ENCODE measurements at places on chromosomes 6 and 20. TPM values are rescaled to one million over a fixed set of nuclear protein-coding genes. Genes with fewer than 3 reads are reported as not detected.

GRCh38 chr20:63384336-63384735, 23.2 kb upstream of the CHRNA4 start:
- no peak overlapping the region for H3K4me3 ChIP-seq
- no peaks in the 10 kb centered on the region for H3K27me3 ChIP-seq
- H3K27ac ChIP-seq, result no peak overlapping the region
- no peaks in the 10 kb centered on the region for H3K4me1 ChIP-seq
- DNase-seq, result no peak
- H3K36me3 ChIP-seq, result peaks cover 3% of the 10 kb centered on the region

DNA sequence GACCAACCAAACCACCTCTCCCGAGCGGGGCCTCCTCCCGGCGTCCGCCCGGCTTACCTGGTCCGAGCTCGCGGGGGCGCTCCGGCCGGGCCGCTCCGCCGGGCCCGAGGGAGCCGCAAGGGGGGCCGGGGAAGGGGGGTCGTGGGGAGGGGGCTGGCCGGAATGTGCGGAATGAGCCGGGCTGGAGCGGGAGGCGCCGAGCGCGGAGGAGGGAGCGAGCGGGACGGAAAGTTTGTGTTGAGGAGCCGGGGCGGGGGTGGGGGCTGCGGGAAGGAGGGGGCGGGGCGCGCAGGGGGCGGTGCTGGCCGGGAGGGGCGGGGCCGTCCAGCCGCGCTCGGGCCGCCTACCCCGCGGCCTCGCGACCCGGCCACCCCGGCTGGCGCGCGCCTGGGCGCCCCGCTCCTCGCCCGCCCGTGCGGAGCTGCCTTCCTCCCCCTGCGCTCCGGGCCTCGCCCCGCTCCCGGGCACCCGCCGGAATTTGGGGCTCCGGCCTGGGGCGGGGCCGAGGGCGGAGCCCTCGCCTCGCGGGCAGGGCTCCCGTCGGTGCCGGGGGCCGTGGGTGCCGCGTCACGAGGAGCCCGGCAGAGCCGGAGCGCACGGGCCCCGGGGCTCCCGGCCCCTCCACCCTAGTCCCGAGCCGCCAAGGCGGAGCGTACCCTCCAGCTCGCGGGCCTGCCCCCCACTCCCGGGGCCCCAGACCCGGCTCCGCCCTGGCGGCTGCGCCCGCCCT, at the start of gene TEAD3:
Gene TEAD3 (minus strand): TSS at position 239 of the 730 bp plus-strand sequence.
- H3K4me3 ChIP-seq, result peak within 1 kb of the TSS; percentile 67
- H3K36me3 ChIP-seq, result no peaks in the 10 kb centered on the region
- peak within 1 kb of the TSS; percentile 59 for H3K27ac ChIP-seq
- peaks cover 43% of the 10 kb centered on the region for H3K27me3 ChIP-seq

- H3K36me3 ChIP-seq, result peaks cover 59% of the 10 kb centered on the region
- no peak overlapping the region for H3K4me3 ChIP-seq
- DNase-seq, result no peak
- H3K4me1 ChIP-seq, result no peaks in the 10 kb centered on the region
Measured at GRCh38 chr20:46375771-46376170, 30.6 kb downstream of the ELMO2 start.

GRCh38 chr6:111861431-111861885, 11.8 kb downstream of the FYN start:
- no peak overlapping the region for H3K4me3 ChIP-seq
- H3K36me3 ChIP-seq, result peaks cover 46% of the 10 kb centered on the region
- H3K27me3 ChIP-seq, result no peaks in the 10 kb centered on the region
- H3K27ac ChIP-seq, result no peak overlapping the region
- H3K4me1 ChIP-seq, result peaks cover 96% of the 10 kb centered on the region

DNA sequence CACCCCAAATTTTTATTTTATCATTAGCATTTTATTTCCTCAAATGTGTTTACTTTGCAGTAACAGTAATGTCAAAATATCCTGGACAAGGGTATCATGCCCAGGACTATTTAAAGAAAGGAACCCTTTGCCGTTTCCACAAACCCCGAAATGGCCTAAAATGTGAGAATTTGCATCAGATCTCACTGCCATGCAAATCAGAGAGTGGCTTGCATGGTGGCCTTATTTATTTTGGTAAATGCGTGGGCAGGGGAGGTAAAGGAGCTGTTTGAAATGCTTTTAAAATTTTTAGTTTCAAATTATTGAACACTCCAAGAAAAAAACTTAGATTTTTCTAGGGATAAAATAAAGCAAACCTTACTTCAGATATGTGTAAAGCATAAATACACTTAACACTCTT, 43.8 kb downstream of the ADAT2 start:
- peaks cover under 1% of the 10 kb centered on the region for H3K4me1 ChIP-seq
- no peak overlapping the region for H3K27ac ChIP-seq
- H3K27me3 ChIP-seq, result peaks cover 2% of the 10 kb centered on the region
- DNase-seq, result no peak
- H3K4me3 ChIP-seq, result no peak overlapping the region

- H3K36me3 ChIP-seq, result no peaks in the 10 kb centered on the region
- H3K4me3 ChIP-seq, result no peak overlapping the region
- no peak overlapping the region for H3K27ac ChIP-seq
- H3K27me3 ChIP-seq, result peaks cover 3% of the 10 kb centered on the region
- H3K4me1 ChIP-seq, result no peaks in the 10 kb centered on the region
- no peak for DNase-seq
Measured at GRCh38 chr6:136016228-136017225, 165.0 kb downstream of the PDE7B start.

- no peak for DNase-seq
- H3K4me3 ChIP-seq, result no peak overlapping the region
- H3K4me1 ChIP-seq, result no peaks in the 10 kb centered on the region
- H3K27me3 ChIP-seq, result no peaks in the 10 kb centered on the region
- no peak overlapping the region for H3K27ac ChIP-seq
Measured at GRCh38 chr6:163137398-163137881, 277.1 kb upstream of the QKI start.

DNA sequence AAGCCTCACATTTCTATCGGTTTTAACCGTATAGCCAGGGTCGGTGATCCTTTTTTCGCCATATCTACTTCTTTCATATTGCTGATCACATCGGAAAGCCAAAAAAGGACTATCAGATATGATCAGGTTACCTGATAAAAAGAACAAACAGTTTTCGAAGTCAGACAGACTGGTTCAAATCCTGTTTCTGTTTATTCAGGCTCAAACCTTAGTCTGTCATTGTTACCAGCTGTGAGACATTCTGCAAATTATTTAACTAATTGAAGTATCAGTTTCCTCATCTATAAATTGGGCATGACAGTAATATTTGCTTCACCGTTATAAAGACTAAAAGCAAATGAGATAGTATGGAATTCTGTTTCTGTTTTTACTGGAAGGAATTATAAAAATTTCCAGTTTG, 111.3 kb downstream of the TSHZ2 start:
- H3K27me3 ChIP-seq, result no peaks in the 10 kb centered on the region
- H3K27ac ChIP-seq, result no peak overlapping the region
- H3K4me1 ChIP-seq, result peaks cover 25% of the 10 kb centered on the region

DNA sequence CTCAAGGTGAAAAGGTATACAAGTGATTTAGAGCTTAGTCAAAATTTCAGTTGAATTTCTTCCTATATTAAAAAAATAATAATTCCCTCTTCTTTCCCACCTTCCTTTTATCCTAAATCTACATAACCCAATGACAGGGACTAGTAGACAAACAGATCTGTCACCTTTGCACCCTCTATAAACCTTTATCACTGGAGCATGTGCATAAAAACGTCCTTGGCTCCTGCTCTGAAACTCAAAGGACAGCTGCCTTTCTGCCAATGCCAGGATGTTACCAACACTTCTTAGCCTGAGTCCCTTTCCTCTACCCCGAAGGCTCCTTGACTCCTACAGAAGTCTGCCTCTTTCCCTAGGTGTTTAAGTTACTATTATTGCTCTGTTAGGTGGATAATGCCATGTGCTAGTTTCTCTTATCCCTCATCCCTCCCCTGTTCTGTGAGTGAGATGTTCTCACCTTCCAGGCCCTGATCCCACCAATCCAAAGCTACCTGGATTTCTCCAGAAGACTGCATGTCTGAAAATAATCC, 4.3 kb downstream of the CLVS2 start:
- H3K27me3 ChIP-seq, result peaks cover 25% of the 10 kb centered on the region
- H3K4me1 ChIP-seq, result peaks cover 1% of the 10 kb centered on the region
- no peaks in the 10 kb centered on the region for H3K36me3 ChIP-seq
- H3K27ac ChIP-seq, result no peak overlapping the region

DNA sequence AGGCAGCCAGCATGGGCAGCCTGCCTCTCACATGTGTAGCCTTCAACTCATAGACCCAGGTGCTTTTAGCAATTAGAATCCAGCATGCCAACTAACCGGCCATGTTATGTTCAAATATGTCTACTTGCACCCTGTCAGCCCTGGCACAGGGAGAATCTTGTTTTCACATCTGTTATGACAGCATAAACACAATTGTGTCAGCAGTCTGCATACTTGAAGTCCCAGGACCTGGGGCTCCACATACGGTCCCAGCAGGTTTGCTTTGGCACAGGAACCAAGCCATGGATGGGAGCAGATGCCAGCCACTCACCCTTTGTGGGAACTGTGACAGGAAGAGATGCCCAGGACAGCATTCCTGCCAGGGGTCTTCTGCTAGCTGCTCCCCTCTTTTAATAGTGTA, 67.2 kb upstream of the SYNDIG1 start:
- H3K4me3 ChIP-seq, result no peak overlapping the region
- DNase-seq, result no peak
- H3K27me3 ChIP-seq, result peaks cover 4% of the 10 kb centered on the region

GRCh38 chr6:152942319-152942869, 40.4 kb downstream of the FBXO5 start:
- H3K4me1 ChIP-seq, result no peaks in the 10 kb centered on the region
- H3K36me3 ChIP-seq, result no peaks in the 10 kb centered on the region
- peaks cover 20% of the 10 kb centered on the region for H3K27me3 ChIP-seq
- no peak overlapping the region for H3K4me3 ChIP-seq
- no peak overlapping the region for H3K27ac ChIP-seq

DNA sequence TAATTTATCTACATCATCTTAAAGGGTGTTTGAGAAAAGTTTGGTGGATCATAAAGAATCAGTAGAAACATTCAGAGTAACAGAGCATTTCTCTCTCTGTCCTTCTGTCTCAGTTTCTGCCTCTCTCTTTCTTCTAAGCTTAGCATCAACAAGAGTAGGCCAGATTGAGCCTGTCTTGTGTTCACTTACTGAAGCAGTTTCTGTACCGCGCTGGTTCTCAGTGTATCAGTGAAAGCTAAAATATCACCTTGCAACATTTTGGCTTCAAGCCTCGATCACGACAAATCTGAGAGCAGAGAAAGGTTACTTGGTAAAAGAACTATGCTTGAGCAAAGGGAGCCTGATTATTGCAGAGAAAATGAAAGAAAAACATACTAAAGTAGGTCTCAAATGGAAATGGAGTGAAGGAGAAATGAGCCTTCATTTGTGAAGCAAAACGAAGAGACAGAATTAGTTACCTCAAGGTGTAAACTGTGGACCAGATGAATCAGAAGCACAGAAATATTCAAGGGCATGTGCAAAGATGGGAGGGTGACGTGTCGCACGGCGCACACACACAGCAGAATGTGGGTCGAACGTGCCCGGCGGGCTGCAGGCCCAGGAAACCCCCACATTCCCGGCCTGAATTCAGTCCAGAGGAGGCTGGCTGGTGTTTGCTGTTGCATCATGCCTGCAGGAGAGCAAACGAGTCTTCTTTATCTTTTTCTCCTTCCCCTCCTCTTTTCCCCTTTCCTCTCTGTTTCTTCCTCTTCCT, 509.3 kb downstream of the QKI start:
- no peaks in the 10 kb centered on the region for H3K27me3 ChIP-seq
- no peaks in the 10 kb centered on the region for H3K36me3 ChIP-seq
- H3K4me1 ChIP-seq, result no peaks in the 10 kb centered on the region

- H3K4me3 ChIP-seq, result peak overlapping the region; percentile 82
- peak overlapping the region; percentile 73 for H3K27ac ChIP-seq
- peaks cover 13% of the 10 kb centered on the region for H3K4me1 ChIP-seq
- H3K36me3 ChIP-seq, result no peaks in the 10 kb centered on the region
Measured at GRCh38 chr20:56359212-56360132, 698 bp downstream of the FAM210B start.

DNA sequence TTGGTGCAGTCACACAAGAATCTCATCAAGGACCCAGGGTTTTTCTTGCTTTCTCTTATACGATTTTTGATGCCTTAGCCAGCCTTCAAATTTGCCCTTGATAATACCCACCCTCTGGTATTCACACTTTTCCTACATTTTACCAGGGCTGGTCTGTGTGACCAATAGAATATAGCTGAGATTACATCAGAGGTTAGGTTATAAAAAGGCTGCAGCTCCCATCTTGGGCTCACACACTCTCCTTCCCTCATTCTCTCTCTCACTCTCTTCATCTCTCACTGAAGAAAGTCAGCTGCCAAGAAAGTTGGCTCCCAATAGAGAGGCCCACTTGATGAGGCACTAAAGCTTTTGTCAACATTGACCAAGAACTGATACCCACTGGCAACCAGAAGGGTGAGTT, 4.1 kb upstream of the PNPLA1 start:
- H3K4me1 ChIP-seq, result no peaks in the 10 kb centered on the region
- no peaks in the 10 kb centered on the region for H3K36me3 ChIP-seq
- peaks cover 28% of the 10 kb centered on the region for H3K27me3 ChIP-seq
- no peak for DNase-seq
- no peak overlapping the region for H3K27ac ChIP-seq
- no peak overlapping the region for H3K4me3 ChIP-seq

GRCh38 chr20:14148042-14148441, 152.7 kb downstream of the MACROD2 start:
- H3K27me3 ChIP-seq, result no peaks in the 10 kb centered on the region
- H3K27ac ChIP-seq, result no peak overlapping the region
- DNase-seq, result no peak

DNA sequence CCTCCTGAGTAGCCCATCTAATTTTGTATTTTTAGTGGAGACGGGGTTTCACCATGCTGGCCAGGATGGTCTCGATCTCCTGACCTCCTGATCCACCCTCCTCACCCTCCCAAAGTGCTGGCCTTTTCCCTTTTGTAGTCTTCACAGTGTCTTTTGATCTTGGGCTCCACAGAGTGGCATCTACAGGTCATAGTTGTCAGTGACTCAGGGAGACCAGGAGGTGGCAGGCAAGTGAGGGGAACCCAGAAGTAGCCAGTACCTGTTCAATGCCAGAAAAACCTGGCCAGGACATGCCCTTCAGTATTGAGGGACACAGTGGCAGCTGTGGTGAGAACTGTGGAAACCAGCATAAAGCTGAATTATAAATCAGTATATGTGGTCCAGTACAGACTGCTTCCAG, 19.6 kb downstream of the RPP21 start:
- DNase-seq, result no peak
- H3K27me3 ChIP-seq, result peaks cover 77% of the 10 kb centered on the region
- H3K4me3 ChIP-seq, result no peak overlapping the region
- H3K27ac ChIP-seq, result no peak overlapping the region
- H3K4me1 ChIP-seq, result no peaks in the 10 kb centered on the region
- H3K36me3 ChIP-seq, result no peaks in the 10 kb centered on the region

- H3K4me3 ChIP-seq, result no peak overlapping the region
- DNase-seq, result no peak
- H3K27ac ChIP-seq, result no peak overlapping the region
- H3K27me3 ChIP-seq, result no peaks in the 10 kb centered on the region
- peaks cover 56% of the 10 kb centered on the region for H3K4me1 ChIP-seq
Measured at GRCh38 chr20:49679634-49680033, 34.0 kb downstream of the B4GALT5 start.

Gene MYMX
- not detected for total RNA-seq

Gene CALHM4
- not detected for total RNA-seq

Gene GNAS-AS1
- 0.96 TPM for total RNA-seq

Gene KCNK16
- total RNA-seq, result not detected

Gene SAMD3
- total RNA-seq, result 50.9 TPM

Gene GCNT2
- total RNA-seq, result 5.0 TPM

Gene RPN2
- 176 TPM for total RNA-seq

Gene VEGFA
- total RNA-seq, result 25.8 TPM

Gene SLC35D3
- not detected for total RNA-seq

Gene WASF1
- 0.46 TPM for total RNA-seq

Gene TUBB2B
- not detected for total RNA-seq

Gene COL21A1
- not detected for total RNA-seq

Gene TNFRSF6B
- not detected for total RNA-seq

Gene VIP
- not detected for total RNA-seq

Gene DNAH8
- 0.07 TPM for total RNA-seq

Measured in activated CD4-positive, alpha-beta T cell treated with anti-CD3 and anti-CD28 coated beads, Interleukin-2, amount 10 ng/mL, durations not matched to agents 7 days and 5 days (primary cell).